ENCODE measurements at places on chromosomes 13 and 19.

- DNase-seq: no peak
These were observed 711.5 kb downstream of the PCDH17 start for GRCh38 chr13:58343076-58343475.

DNA sequence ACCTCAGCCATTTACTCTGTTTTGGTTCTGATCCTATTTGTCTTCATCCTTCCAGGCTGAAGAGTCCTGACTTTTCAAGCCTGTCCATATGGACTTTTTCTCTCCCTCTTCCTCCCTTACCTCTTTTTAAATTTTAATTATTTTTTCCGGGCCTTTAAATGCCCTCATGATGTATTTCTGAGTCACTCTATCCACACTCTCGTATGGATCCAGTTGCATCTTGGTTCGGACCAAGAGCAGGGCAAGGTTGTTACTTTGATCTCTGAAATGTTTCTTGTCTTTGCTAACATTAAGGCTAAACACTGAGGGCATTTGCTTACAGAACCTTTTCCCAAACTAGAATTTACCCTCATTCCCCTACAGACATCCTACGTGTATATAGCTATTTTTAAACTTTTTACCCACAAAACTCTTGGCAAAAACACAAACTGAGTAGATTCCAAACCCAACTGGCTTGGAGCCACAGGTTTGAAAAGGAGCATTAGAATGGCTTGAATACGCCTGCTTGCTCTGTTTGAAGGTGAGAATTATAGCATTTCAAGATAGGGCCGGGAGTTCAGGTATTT lies 47.4 kb upstream of the SERPINE3 start:
- no peak for DNase-seq

GRCh38 chr13:51222037-51222685 lies at the start of gene FAM124A:
Gene FAM124A, plus strand, starts transcription at chr13:51222398. Its CDS starts 104 bp downstream, at chr13:51222502.
- DNase-seq: no peak

DNA sequence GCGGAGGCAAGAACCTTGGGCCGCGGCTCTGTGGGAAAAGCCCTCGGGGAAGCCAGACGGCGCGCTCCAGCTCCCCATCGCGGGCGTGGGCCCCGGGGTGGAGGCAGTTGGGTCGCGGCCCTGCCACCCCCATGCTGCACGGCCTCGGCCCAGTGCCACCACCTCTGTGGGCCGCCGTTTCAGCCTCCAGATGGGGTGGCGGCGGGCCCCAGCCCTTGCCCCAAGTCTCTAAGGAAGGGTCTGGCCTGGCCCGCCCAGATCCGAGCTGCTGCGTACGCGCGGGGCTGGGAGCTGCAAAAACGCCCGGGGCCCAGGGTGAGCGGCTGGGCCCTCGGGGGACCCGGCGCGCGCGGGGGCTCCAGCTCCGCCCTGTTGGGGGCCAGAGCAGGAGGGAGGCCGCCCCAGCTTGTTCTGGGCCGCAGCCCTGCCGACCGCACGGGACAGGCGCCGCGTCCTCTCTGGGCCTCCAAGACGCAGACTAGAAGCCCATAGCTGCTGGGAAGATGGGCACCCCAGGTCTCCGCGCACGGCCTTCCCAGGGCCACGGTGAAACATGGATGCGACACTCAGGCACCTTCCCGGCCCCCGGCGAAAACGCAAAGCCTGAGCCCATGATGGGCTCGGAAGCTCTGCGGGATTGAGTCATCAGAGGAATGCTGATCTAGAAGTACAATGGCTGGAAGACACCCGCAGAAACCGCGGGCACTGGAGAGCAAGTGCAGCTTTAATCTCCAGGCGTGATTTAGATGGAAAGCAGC lies 110.1 kb downstream of the KCTD15 start:
- DNase-seq: no peak

- DNase-seq: no peak
These were observed 214.0 kb downstream of the DLEU7 start for GRCh38 chr13:50629497-50629896.

DNA sequence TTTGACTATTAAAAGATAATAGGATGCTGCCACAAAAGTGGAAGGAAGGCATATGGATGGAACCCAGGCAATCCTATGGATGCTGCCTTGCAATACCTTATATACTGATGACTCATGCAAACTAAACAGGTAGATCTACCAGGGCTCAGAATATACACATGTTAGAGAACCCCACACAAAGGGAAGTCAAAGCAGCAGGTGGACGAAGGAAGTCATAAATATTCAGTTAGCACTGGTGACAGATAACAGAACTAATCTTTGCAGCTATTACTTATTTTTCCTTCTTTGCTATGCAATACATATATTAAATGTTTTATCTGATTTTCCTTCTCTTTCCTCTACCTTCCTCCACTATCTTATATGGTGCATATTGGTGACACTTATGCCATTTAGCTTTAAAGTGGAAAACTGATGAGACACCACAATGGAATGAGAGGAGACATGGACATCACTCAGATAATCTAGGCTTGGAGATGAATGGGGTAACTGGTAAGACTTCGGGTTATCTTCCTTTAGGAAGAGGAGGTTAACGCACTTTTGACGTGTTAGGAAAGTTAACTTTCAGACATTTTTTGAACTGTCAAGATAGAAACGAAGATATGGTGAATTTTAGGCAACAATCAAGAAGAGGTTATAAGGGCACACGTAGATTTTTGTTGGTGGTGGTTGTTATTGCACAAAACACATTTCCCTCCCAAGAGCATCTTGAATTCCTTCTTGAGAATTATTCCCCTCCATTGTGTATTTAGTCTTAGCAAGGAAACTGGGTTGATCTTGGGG lies 39.8 kb upstream of the MBNL2 start:
- no peak for DNase-seq

- no peak for DNase-seq
These were observed 88.4 kb downstream of the NALCN start for GRCh38 chr13:101327871-101328270.

DNA sequence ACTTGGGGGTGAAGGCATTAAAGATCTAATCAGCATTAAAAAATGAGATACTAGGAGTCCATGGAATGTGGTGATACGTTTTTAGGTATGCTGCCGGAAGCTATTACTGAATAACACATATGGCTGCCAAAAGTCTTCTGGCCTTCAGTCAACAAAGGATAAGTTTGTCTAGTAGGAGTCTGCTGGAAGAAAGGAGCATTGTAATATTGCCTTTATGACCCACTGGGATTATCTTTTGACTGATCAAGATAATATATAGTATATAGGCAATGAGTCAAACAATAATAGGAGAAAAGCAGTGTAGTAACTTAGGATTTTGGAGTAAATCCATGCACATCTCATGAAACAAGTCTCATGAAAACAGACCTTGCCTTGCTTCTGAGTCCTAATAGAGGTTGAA lies 295.4 kb downstream of the SLITRK6 start:
- no peak for DNase-seq

- peak; percentile 25 for DNase-seq
These were observed at the start of gene FARP1 for GRCh38 chr13:98142380-98143156. Gene FARP1, plus strand, starts transcription at chr13:98143094. Its CDS starts 70,149 bp downstream, at chr13:98213243.

DNA sequence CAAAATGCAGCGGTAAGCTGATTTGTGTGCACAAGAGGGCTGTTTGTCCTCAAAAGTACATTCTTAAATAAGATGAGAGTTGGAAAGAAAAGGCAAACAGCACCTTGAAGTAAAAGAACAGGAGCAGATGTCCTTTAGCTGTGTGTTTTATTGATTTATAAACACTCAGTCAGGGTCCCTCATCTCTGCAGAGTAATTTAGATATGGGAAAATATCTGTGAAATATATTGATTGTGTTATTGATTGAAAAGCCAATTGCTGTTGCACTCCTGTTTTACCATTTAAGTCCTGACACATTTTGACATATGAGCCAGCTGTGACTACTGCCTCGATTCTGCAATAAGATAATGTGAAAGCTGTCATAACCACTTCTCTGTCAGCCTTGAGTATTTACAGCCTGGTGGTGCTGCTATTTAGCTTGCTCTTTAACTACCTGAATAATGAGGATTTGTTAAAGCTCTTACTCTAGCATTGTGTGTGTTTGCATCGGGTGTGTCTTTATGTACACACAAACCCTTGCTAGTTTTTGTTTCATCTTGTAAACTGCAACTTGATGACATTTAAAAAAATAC lies 550.1 kb downstream of the DACH1 start:
- peak; percentile 48 for DNase-seq

DNA sequence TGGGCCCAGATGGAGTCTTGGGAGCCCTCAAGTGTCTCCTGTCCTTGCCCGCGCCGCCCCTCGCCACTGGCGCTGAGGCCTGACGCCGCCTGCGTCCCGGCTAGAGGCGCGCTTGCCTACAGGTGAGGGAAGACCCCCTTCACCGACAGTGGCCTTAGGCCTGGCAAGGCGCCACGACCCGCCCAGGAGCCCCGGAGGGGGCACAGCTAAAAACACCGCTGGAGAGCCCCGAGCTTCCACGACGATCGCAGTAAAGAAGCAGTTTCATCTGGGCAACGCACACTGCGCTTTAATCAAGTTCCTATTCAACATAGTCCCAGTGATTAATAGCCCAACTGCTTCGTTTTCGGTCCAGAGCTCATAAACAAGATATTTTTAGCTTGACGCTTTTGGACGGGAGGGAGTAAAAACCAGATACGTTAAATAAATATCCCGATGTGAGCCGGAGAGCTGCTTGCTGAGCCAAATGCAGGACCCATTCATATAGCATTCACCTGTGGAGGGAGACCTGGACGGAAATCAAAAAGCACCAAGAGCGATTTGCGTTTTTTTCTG lies 1.5 kb upstream of the CEBPA start:
- DNase-seq: no peak

DNA sequence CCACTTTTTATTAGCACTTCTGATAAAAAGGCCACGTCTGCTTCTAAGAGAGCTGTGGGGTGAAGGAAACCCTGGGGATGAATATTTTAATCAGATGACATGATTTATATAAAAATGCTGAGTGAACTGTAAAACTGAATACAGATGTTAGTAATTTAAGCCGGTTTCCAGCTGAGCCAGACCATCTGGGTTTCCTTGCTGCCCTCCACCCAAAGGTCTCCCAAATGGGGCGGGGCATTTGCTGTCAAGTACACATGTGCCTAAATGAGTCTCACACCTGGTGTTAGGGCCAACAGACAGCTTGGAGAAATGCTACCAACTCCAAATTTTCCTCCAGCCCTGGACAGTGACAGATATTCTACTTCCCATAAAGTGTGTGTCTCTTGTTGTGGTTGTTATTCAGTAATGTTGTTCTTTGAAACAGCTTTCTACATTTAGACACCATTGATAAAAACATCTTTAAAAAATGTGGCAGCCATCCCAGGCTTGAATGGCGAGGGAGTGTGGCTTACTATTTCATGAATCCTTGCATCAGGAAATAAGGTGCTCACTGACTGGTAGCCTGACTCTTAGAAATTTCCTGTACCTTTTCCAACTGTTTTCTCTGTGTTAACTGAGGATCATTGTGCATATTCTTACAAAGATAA lies 350.4 kb downstream of the MTUS2 start:
- DNase-seq: no peak

DNA sequence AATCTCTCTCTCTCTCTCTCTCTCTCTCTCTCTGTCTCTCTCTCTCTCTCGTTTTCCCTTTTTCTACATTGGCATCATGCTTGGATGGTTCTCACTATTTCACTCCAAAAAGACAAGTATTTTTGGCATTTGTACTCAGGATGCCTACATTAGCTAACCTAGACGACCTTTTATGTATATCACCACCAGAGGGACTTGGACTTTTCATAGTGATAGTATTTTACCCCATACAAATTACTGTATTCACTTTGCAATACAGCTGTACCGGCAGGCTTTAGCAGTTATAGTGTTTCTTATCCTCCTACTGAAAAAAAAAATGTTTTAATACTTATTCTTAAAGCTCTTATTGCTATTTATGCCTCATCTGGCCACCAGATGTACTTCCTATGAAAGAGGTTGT lies 687.2 kb upstream of the KLHL1 start:
- DNase-seq: no peak

GRCh38 chr13:71632206-71632605 lies 234.8 kb downstream of the DACH1 start:
- DNase-seq: no peak

GRCh38 chr19:15402411-15403150 lies 16.2 kb downstream of the AKAP8L start:
- no peak for DNase-seq

DNA sequence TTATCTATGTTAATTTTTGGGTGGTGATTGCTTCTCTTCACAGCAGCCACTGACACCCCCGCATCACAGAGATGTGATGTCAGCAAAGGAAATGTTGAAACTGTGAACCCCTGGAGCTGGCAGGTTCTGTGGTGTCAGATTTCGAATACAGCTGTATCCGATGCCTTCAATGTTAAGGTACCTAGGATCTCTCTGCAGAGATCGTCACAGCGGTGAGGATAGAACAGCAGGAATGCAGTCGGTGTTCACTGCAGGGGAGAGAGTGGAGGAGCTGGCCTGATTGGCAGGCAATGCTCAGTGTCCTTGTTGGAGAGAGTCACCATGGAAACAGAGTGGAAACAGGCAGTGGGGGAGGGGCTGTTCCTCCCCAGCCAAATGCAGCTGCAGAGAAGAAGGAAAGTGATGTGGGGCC lies 79.5 kb upstream of the ZNF835 start:
- DNase-seq: no peak

DNA sequence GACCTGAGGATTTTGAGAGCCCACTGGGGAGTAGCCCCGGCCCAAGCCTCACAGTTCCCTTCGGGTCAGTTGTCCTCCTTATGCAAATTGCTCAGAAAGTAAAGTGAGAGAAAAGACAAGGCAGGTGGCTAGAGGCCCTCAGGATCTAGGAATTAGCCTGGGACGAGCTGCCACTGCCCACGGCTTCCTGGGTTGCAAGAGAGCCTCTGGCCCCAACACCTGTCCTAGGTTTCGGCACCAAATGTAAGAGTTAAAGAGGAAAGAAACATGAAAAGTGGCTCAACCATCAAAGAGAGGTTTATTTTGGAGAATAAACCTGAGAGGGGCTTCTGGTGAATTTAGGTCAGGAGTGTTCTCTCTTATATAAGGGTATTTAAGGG lies 25.6 kb downstream of the TMEM255B start:
- no peak for DNase-seq

DNA sequence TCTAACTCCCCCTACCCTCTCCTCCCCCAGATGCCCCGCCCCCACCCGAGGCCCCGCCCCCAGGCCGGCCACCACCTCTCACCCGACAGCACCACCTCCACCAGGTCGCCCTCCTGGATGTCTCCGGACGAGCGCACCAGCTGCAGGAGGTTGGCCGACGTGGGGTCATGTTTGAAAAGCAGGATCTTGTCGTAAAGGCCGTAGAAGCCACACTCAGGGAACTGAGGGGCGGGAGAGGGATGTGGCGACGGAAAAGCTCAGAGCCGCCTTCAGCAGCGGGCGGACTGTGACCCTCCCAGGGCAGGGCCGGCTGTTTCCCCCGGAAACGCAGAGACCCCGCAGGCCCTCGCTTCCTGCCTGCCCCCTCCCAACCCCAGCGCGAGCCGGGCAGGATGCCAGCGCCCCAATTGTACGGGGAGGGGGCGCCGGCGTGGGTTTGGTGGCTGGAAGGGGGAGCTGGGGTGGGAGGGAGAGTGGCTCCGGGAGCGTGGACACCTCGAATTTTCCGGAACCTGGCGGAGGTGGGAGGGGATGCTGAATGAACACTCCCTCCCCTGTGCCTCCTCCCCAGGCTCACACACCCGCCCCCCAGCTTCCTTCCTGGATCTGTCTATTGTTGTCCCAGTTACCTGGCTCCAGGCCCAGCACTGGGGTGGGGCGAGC lies 3.0 kb downstream of the PRKD2 start:
- peak; percentile 41 for DNase-seq

Measured in NCI-H187 treated with DMSO at 0.1 percent for 48 hours (cell line).